Activated T-helper 9 cell treated with anti-CD3 and anti-CD28 coated beads, Interleukin-2, amount 50 U/mL, for 16 hours (primary cell): ENCODE measurements at places on chromosomes 4 and X.
A peak's percentile ranks its signal among the peaks of the same experiment; 100 is the strongest.

- no peak for DNase-seq
Measured at GRCh38 chrX:3485727-3486126, 139.3 kb upstream of the MXRA5 start.

GRCh38 chr4:89253311-89253710 is 54.3 kb downstream of the GPRIN3 start:
- no peak for DNase-seq

- no peak for DNase-seq
Measured at GRCh38 chr4:83503974-83504373, 19.1 kb upstream of the ABRAXAS1 start.

DNA sequence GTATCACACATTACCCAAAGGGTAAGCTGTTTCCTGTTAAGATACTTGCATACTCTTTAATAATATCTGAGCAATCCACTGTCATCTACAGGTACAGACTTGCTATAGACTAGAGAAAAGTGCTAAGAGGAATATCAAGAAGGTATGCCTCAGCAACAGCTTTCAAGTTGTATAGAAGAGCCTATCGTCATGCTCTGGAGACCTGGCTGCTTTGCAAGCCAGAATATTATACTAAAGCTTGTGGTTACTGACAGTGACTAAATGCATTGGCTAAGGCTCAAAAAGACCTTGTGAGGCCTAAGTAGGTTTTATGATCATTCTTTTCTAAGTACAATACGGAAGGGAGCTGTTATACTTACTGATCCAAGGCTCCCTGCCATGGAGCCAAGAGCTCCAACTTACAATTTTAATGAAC is 11.3 kb downstream of the LAMP2 start:
- DNase-seq, result no peak

DNA sequence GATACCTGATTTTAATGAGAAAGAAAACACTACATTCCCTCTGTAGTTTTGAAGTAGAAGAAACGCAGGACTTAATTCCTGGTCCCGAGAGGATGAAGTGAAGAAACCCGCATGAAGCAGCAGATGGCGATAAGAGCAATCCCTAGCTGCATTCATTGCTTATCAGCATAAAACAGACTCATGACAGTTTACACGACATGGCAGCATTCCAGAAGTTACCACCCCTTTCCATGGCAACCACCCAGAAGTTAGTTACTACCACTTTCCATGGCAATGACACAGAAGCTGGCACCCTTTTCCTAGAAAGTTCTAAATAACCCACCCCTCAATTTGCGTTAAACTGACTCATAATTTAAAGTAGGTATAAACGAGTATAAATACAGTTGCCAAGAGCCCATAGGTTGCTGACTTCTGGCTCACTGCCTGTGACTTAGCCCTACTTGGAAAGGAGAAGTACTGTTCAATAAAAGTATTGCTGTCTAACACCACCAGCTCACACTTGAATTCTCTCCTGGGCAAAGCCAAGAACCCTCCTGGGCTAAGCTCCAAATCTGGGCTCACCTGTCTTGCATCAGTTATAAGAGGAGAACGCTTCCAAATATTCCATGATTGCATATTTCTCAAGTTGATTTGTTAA is 5.5 kb upstream of the XAGE2 start:
- no peak for DNase-seq

DNA sequence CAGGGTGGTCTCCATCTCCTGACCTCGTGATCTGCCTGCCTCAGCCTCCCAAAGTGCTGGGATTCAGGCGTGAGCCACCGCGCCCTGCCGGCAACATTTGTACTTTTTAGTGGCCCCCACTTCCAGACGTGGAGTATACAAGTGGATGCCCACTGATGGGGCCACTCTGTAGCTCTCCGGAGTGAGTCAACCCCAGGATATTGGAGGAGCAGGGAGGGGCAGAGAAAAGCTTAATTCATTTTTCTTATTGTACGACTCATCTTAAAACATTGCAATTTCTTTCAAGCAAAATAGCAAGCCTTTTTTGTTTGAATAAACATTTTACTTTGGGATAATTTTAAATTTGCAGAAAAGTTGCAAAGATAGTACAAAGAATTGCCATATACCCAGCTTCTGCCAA is 34.6 kb downstream of the FAM9C start:
- no peak for DNase-seq

DNA sequence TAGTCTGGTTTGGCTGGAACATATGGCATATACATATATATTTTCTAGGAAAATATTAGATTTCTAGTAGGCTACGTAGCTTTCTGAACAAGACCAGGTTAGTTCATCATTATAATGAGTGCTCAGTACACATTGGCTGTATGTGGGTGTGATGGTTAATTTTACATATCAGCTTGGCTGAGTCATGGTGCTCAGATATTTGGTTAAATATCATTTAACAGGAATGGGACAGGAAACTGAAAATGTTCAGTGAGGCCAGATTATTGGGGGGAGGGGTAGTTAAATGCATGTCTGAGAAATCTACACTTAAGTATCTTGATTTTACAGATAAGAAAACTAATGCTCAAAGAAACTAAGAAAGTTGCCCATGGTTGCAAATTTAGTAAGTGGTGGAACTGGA is 160.1 kb downstream of the RBMX2 start:
- no peak for DNase-seq

- DNase-seq, result no peak
Measured at GRCh38 chr4:121998024-121998423, 46.2 kb upstream of the TRPC3 start.

DNA sequence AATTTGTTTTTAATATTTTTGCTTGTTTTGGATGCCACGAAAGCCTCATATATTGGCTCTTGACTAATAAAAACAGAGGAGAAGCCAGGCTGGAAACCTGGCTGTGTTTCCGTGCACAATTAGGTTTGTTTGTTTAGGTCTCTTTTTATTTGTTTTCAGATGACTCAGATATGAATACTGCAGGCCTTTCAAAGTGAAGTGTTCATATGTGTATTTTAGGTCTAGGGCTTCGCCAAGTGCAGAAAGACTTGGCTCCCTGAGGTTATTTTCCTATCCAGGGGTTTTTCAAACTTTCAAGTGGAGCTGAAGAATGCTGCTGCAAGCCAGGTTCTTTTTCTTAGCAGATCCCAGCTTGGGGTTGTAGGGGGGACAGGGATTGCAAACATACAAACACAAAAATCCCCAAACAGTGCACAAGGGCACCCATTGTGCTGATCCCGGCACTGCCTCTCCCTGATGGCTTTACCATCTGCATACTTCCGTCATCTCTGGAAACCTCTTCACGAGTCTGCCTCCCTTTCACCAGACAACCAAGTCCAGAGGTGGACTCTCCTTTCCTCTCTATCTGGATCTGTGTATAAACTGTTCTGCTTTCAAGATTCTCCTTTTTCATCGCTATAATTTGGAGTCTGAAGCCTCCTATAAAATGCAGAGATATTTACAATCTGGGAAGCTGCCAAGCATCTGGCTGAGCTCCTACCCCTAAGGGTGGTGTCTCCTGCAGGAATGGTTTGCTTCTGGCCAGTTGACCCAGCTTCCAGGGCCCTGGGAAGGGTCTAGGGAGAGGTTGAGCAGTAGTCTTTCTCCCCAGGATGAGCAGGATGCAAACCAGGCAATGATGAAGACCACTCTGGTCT is 108.6 kb downstream of the SMIM20 start:
- DNase-seq, result no peak

- no peak for DNase-seq
Measured at GRCh38 chrX:14777525-14777924, 95.3 kb downstream of the FANCB start.

- no peak for DNase-seq
Measured at GRCh38 chr4:168632301-168632725, 135.5 kb downstream of the PALLD start.

DNA sequence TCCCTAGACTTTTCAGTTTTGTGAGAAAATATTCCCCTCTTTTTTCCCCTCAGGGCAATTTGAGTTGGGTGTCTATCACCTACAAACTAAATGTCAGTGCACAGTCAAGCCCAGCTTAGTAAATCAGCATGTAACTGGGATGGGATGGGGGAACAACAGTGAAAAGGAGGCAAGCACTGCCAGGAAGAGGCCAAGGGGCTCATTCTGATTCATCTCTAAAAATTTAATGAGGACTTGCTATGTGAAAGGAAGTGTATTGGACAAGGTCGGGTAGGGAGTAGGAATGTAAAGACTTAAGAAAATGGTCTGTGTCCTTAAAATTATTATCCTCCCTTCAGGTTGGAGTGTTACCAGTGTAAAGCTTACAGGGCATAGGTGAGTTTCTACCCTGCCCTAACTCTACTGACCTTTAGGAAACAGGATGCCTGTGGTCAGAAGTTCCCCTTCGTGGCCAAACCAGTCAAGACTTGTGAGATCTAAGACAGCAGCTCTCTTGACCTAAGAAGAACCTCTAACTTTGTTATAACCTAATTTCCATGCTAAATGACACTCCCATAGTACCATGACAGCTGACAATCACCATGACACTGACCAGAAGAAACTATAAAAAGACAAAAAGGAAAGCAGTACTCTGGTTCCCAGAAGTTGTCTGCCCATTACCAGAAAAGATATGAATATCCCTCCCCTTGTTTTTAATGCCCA is 194.4 kb upstream of the LDB2 start:
- DNase-seq, result no peak

GRCh38 chr4:168511780-168512489 is 15.1 kb downstream of the PALLD start:
- DNase-seq, result peak; percentile 33

DNA sequence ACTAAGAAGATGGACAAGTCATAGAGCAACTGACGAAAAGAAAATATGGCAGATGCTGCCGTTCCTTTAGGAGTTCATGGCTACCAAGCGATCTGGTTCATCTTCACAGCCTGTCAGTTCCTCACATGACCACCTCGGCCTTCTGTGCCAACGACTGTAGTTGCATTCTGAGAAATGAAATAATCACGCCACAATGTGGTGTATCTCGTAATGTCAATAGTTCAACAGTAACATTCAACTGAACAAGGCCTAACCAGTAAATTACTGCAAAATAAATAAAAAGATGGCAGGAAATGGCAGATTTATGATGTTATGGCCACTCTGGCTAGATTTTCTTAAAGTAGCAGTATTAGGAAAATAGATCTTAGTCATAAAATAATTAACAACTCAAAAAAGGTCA is 4.4 kb downstream of the GPRIN3 start:
- DNase-seq, result peak; percentile 40

DNA sequence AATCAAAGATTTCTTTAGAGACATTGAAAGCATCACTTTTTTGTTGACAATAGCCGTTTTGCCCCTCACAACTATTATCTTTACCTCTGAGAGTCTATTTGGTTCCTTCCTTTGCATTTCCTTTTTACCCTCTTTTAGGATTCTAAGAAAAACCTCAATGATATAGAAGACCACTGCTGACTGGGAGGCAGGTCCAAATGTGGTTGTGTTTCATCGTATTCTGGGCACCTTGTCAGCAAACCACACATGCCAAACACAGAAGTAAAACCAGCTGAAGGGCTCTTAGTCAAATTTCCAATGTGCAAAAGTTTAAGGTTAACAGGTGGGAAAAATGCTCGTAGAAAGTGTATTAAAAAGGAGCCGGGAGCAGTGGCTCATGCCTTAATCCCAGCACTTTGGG is 5.1 kb upstream of the PRMT9 start:
- no peak for DNase-seq

- DNase-seq, result no peak
Measured at GRCh38 chr4:148850257-148850995, 408.2 kb upstream of the NR3C2 start.

DNA sequence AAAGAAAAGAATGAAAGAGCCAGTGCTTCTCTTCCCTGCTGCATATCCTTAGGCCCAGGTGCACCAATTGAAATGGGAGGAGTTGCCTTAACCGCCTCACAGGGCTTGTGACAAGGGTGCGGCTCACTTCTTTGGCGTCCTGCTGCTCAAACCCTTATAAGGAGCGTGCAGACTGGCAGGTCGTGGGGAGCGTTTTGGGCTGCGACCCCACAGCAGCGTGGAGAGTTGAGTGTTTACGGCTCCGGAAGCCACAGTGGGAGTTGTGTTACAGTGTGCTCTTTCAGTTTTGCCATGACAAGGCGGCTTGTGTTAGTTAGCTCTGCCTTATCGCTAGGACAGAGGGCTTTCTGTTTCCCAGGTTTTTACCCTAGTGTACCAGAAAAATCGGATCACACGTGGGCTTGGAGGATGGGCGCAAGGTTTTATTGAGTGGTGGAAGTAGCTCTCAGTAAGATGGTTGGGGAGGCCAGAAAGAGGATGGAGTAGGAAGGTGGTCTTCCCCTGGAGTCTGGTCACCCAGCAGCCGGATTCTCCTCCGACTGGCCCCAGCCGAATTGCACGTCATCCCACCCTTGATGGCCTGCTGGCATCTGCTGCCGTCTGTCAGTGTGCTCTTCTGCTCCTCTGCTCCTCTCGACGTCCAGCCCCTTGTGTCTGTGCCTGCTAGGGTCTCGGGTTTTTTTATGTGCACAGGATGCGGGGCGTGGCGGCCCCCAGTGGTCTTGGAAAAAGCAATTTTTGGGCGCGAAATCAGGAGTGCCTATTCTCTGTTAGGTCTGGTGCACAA is 718.9 kb downstream of the ARAP2 start:
- no peak for DNase-seq

GRCh38 chr4:17769406-17770174 is 11.8 kb downstream of the FAM184B start:
- no peak for DNase-seq

DNA sequence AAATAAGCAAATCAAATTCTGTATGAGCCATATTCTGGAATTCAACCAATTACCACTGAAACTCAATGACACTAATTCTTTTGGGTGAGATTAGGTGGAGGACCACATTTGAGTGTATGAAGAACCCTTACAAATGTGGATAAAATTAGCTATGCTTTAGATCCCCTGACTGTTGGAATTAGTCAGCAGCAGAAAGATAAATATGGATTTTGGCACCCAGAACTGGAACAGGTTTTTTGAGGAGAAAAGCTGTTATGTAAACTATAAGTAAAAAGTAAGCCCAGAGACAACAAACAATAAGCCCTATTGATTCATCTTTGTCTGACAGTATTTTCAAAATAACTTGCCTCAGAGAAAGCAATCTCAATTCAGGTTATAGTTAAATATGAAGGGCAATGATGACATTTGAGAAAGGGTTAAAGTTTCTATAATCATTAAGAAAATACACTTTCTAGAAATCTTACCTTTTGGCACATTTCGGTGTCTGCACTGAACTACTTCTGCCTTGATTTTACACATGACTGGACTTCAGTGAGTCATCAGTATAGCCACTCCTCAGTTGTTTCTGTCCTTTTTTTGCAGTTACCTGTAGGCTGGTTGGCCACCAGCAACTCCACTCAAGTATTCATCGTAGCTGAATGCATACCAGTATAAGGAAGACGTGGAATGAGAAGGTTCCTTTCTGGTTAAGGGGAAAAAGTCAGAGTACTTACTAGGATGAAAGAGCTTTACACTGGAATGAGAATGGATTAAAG is 80.0 kb downstream of the KCTD8 start:
- no peak for DNase-seq

- DNase-seq, result peak; percentile 57
Measured at GRCh38 chr4:142846729-142847596, 862 bp upstream of the INPP4B start.

- no peak for DNase-seq
Measured at GRCh38 chrX:38538134-38538533, 23.2 kb upstream of the TSPAN7 start.
